Stimulated activated CD4-positive, alpha-beta T cell treated with anti-CD3 and anti-CD28 coated beads, Interleukin-1b, Interleukin-23, amount 100 ng/mL, for 1 hour (primary cell): ENCODE measurements at places on chromosomes 4 and X.

- no peak for DNase-seq
Measured at GRCh38 chr4:86848136-86848535, 1.0 kb downstream of the SLC10A6 start.

DNA sequence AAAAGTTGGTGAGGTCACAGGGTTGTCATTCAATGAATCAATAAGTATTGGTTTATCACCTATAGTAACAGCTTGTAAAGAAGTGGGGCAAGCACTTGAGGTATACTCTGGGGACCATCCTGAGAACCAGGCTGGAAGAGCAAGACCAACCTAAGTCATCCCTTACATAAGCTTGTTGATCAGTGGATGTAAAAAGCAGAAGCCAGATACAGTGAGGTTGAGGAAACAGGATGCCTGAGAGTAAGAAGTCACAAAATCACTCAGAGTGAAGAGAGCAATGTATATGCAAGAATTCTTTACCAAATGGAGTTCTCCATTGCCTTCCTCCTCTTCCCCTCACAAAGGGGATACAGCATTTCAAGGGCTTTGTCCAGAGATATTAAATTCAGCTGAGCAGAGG, 76.3 kb upstream of the PACRGL start:
- no peak for DNase-seq

- DNase-seq, result no peak
Measured at GRCh38 chr4:17785858-17786257, 4.4 kb upstream of the FAM184B start.

- DNase-seq, result no peak
Measured at GRCh38 chrX:45513042-45513441, 312.4 kb upstream of the DIPK2B start.

- DNase-seq, result no peak
Measured at GRCh38 chrX:73903941-73904340, 340.9 kb downstream of the CHIC1 start.

GRCh38 chrX:15679246-15679645, 14.6 kb upstream of the CLTRN start:
- no peak for DNase-seq

GRCh38 chr4:184385705-184386141, 88.6 kb downstream of the IRF2 start:
- no peak for DNase-seq

- DNase-seq, result no peak
Measured at GRCh38 chr4:9867751-9868425, 86.5 kb downstream of the DRD5 start.

- no peak for DNase-seq
Measured at GRCh38 chr4:68499021-68499420, 51.8 kb downstream of the TMPRSS11E start.

DNA sequence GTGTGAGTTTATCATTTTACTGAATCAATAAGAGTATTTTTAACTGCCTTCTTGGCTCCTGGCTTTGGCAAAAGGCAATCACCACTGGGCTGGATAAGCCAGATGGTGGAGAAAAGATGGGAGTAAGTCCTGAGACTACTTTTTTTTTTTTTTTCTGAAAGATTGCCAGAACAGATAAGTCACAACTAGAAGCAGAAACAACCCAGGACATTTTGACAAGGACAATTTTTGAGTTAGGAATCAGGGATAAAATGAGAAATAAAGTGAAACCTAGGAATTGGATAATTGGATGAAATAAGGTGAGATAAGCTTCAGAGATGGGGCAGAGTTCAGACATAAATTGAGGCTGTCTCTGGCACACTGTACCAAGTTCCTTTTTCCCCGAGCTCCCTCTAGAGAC, 471.0 kb downstream of the KLHL13 start:
- DNase-seq, result no peak

GRCh38 chr4:827209-828081, 1.5 kb upstream of the CPLX1 start:
- DNase-seq, result no peak

- DNase-seq, result no peak
Measured at GRCh38 chrX:46341767-46342322, 203.4 kb downstream of the ZNF674 start.

- no peak for DNase-seq
Measured at GRCh38 chr4:167428156-167428555, 193.9 kb upstream of the SPOCK3 start.

DNA sequence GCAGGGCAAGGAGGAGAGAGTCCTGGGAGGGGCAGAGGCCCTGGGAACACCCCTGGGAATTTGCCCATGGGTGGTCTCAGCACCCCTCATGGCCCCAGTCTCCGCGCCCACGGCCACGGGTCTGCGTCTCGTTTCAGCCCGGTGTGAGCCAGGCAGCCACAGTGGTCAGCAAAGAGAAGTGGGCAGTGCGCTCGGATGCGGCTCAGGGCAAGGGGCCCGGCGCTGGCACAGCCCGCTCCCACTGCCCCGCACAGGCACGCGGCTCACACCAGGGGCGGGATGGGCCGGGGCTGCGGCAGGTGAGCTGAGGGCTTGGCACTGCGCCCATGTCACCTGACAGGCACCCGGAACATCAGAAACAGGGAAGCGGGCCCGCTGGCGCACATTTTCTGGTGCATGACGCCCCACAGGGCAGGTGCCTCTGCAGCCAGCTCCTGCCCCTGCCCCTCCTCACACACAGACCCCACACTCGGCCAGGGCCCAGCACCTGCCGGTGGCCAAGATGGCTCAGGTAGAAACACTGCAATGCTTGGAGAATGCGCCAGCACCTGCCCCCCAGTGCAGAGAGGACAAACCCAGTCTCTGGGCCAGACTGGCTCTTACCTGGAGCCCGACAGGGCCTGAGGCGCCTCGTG, 41.9 kb upstream of the MXD4 start:
- no peak for DNase-seq

- no peak for DNase-seq
Measured at GRCh38 chrX:153635788-153636668, 11.0 kb upstream of the DUSP9 start.

DNA sequence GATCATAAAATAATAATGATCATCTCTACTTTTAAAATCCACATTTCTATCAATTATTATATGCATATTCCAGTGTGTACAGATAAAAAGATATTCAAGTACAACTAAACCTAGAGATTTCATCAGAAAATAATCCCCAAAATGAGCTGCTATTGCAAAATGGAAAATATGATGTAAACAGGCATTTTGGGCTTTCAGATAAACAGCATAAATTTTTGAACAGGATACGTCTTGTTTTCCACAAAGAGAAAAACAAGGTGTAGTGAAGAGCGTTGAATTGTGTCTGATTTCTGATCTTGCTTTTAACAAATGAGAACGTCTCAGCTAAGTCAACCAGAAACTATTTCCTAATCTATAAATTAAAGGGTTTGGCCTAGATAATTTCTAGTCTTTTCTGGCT, 349.6 kb upstream of the FTHL17 start:
- DNase-seq, result no peak

- DNase-seq, result no peak
Measured at GRCh38 chrX:151825925-151826485, 86.7 kb upstream of the MAGEA4 start.

DNA sequence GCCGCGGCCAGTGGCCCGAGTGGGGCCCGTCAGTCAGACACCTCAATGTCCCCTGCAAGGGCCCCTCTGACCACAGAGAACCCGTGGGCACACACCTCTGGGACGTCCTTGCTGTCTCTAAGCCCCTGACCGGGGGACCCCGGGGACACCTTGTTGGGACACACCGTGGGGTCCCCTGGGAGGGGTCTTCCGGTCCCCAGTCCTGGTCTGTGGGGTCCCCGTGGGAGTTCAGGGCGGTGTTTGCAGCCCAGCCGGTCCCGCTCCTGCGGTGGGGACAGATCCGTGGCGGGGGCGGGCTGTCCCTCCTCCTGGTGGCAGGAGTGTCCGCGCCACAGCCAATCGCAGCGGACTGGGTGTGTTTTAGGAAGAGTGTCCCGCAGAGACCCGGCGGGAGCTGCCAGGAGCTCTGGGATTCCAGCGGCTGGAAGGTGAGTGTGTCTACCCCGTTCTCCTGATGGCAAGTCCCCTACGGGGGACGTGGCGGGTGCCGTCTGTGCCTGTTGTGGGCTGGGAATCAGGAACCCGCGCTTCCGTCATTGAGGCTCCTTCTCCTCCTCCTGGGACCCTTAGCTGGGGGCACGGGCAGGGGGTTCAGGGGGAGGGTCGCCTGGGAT, 5.1 kb upstream of the PLCXD1 start:
- peak; percentile 21 for DNase-seq

DNA sequence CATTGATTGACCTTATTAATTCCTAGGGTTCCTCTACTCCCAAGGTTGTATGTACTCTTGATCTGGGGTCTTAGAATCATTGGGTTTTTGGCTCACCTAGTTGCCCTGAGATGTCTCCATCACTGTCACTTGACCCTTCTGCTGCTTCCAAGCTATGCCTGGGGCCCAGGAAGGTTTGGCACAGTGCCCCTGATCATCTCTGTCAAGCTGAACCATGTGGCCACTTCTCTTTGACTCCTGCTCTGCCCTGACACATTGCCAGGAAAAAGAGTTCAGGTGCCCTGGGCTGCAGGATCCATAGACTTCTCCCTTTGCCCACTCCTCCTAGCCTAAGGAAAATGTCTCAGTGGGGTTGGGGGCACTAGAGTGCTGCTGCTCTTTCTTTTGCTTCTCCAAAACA, 3.9 kb upstream of the CHST7 start:
- DNase-seq, result no peak

DNA sequence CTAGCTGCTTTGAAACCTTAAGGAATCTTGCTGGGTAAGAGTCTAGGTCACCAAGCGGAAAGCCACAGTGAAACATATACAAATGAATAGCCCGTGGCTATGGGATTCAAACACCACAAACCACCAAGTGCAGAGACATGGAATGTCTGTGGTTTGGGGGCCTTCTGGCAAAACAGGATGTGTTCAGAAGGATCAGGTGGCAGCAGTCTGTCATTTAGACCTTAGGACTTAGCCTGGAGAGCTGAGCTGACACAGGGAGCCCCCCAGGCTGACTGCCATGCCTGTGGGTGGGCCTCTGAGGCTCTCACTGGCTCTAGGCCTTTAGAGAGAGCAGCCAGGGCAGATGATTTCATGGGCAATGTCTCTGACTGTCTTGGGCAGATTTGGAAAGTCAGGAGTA, 225.6 kb downstream of the FBXW7 start:
- no peak for DNase-seq

GRCh38 chr4:41878991-41879491, 56.2 kb upstream of the TMEM33 start:
- no peak for DNase-seq

DNA sequence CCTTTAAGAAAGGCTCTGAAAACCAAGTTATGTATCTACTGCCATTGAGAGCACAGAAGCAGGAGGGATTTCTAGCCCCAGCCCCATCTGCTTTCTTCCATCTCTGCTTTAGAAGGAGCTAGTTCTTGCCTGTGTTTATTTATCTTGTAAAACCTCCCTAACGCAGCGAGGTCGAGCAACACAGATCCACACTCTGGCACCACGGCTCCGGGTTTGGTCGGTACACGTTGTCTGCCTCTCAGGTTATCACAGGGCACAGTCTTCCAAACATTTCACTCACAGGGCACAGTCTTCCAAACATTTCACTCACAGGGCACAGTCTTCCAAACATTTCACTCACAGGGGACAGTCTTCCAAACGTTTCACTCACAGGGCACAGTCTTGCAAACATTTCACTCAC, 69.7 kb upstream of the TLR3 start:
- DNase-seq, result no peak

DNA sequence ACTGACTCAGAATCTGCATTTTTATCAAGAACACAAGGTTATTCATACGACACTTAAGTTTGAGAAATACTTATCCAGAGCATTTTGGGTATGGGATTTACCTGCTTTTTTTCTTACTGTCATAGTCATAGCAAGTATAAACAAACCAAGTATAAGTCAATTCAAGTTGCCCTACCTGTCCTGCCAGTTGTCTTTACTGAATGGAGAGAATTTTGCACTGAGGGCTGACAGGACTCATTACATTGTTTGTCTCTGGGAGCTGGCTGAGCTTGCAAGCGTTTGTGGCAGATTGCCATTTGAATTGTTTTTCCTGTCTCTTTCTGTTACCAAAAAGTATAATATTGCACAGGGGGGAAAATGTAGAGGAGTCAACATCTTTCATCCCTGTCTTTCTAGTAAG, 278.9 kb upstream of the MAGEC2 start:
- DNase-seq, result no peak

- no peak for DNase-seq
Measured at GRCh38 chr4:57426779-57427395, 316.7 kb upstream of the IGFBP7 start.

- no peak for DNase-seq
Measured at GRCh38 chr4:105116616-105117319, 29.9 kb upstream of the TET2 start.

GRCh38 chr4:151784706-151785105, 23.9 kb upstream of the GATB start:
- no peak for DNase-seq

DNA sequence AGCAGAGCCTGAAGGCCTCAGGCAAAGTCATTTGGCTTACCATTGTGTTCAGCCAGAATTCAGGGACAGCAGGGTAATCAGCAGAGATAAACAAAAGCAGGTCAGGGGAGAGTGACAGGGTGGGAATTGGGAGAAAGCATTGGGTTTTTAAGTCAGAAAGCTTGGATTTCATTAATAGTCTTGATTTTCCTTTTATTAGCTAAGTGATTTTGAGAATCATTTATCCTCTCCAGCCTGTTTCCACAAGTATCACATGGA, 410.1 kb downstream of the HNRNPD start:
- no peak for DNase-seq

- DNase-seq, result no peak
Measured at GRCh38 chr4:121648516-121648915, 48.3 kb downstream of the ANXA5 start.

DNA sequence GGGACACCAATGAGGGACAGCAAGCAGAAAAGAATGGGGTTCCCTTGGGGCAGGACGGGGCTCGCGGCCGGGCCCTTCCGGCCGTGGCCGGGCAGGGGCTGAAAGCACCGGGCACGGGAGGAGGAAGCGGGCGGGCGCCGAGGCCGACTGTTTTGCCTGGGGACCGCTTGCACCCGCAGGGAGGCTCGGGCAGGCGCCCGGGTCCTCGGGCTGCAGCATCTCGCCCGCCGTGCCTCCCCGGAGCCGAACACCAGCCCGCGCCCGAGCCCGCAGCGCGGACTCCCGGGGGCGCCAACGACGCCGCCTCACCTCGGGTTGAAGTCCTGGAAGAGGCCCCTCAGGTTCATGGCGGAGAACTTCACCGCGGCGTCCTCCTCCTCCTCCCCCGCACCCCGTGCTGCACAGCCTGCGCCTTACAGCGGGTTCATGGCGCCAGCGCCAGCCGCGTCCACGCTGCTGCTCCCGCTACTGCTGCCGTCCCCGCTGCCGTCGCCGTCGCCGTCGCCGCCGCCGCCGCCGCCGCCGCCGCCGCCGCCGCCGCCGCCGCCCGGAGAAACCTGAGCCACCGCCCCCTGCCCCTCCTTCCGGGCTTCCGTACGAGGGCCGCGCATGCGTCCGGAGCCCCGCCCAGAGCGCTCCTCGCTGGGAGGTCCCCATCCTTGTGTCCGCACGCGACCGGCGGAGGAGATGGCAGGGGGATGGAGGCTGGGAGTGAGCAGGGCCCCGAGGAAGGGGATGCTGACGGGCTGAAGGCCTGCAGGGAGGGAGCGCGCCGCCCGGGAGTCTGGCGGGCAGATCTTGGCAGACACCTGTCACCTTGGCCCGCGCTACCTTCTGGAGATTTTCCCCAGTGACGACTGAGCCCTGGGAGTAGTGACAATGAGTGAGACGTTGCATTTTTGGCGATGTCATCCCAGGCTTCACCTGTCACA, at the start of gene TMEM185A:
Gene TMEM185A, minus strand, starts transcription at position 559 of the 932 bp plus-strand sequence. Its CDS starts 212 bp downstream, at position 347.
- peak; percentile 54 for DNase-seq
